Activated T-helper 9 cell treated with anti-CD3 and anti-CD28 coated beads, Interleukin-2, amount 50 U/mL, for 16 hours (primary cell): ENCODE measurements at places on chromosomes 5 and 9.

DNA sequence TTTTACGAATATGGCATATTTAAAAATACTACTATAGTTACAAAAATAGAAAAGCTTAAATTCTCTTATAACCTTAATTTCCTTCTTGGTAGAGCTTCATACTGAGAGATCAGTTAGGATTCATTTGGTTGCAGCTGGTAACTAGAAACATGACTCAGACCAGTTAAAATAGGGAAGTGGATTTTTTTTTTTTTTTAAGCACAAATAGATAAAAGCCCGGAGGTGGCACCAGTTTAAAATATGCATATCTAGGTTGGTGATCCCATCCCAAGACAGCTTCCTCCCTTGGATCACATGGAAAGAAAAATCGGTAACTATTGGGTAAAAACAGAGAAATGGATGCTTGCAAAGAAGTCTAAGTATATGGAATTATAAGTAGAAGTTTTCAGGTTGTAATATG is 1634.3 kb downstream of the MAT2B start:
- DNase-seq: no peak

DNA sequence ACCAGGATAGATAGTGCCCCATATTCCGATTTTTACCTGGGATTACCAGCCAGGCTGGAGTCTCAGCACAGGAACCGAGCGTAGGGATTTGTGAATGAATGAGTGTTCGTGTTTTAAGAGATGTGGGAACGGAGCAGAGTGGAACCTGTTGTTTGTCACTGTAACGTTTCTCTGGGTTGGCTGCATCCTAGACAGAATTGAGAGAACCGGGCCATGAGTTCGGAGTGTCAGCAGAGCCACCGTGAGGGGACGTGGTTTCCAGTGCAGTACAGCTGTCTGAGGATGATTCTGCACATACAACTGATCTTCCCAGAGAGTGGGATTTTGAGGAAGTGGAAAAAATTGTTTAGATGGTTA is 1.2 kb downstream of the PDE8B start:
- DNase-seq: no peak

GRCh38 chr9:132143359-132143758 is 18.5 kb upstream of the NTNG2 start:
- DNase-seq: no peak

DNA sequence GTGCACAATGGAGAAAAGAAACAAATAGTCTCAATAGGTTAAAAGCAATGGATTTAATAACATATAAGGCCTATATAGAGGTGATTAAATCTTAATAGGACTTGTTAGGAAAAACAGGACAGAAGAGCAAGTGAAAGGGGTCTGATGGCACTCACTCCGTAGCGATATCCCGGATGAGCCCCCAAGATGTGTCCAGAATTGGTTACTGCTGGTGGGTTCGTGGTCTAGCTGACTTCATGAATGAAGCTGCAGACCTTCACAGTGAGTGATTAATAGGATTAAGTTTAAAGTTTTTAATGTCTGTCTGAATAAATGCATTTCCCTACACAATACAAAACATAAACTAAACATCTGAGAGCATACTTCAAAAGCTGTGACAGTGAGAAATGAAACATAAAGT is 110.4 kb upstream of the FAM174A start:
- no peak for DNase-seq

GRCh38 chr9:111961009-111961408 is 64.4 kb downstream of the UGCG start:
- no peak for DNase-seq

DNA sequence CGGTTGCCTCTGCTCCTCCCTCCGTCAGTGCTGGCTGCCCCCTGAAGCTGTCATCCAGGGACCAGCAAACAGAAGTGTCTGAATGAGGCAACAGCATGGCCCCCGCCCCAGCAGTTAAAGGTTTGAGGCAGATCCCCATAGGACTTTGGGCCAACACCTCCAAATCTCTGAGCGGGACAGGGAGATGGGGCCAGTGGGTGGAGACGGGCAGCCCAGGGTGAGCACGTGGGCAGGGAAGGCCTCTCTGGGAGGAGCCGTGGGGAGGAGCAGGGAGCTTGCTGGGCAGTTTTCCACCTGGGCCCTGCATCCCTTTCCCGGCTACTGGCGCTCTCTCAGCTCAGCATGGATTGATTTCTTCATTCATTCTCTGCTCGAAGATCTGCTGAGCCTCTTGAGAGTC is 39.1 kb upstream of the NOTCH1 start:
- no peak for DNase-seq

GRCh38 chr9:130107234-130107861 is 53.6 kb downstream of the GPR107 start:
- peak; percentile 75 for DNase-seq

- no peak for DNase-seq
Observed at GRCh38 chr5:75985077-75985476, 98.1 kb upstream of the SV2C start.

- DNase-seq: no peak
Observed at GRCh38 chr9:134592018-134592818, 49.4 kb upstream of the COL5A1 start.

DNA sequence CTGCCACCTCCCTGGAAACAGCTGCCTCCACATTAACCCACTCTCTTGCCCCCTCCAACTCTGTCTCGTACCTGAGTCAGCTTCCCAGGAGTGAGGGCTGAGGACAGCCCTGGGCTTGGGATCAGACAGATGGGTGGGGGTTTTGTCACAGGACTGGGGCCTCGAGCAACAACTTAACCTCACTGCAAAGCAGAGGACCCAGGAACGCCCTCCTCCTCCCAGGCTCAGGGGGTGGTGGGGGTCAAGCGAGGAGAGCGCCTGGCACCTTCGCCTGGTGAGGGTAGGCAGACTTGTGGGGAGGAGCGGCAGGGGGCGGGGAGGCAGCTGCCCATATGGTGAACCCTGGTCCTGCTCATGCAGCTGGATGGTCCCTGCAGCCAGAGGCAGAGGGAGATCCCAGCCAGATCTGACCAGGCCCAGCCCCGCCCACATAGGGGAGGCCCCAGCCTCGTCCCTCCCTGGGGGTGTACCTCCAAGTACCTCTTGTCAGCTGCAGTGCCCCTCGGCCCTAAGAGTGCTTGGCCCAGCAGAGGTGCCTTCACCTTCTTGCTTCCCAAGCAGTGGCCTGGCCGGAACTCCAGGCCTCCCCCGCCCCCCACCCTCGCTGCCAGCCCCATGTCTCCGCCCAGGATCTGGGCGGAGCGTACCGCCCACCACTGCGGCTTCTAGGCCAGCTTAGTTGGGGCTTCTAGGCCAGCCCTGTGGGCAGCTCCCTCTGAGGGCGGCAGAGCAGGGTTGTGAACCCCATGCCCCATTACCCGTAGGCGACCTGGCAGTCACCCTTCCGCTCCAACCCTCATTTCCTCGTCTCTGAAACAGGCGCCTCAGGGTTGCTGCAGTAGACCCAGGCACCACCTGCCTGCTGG is at the start of gene SARDH:
SARDH (minus strand) TSS at position 579 of the 866 bp plus-strand sequence. CDS start 4,179 bp downstream, outside the sequence.
- DNase-seq: no peak

DNA sequence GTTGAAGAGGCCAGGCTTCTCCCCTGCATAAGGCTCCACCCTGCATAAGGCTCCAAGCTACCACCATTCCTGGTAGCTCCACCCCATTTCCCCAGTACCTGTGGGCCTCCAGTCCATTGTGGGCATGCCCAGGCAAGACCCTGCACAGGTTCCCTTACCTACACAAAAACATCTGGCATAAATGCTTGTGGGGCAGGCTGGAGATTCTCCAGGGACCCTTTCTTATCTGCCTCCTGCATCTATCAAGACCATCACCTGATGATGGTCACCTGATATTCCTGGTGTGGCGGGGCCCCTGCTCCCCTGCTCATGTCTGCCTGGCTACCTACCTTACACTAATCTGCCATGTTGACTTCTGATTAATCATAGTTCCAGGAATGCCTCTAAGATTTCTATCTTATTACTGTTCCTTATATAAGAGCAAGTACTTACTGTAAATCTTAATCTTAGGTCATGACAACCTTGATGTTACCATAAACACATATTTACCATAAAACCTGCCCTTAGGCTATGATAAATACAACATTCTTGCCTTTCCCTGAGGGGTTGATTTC is 41.0 kb downstream of the FGD3 start:
- DNase-seq: no peak

GRCh38 chr5:6719417-6719816 is 6.2 kb downstream of the TENT4A start:
- no peak for DNase-seq
